ENCODE measurements at places on chromosomes 11 and 22.

DNA sequence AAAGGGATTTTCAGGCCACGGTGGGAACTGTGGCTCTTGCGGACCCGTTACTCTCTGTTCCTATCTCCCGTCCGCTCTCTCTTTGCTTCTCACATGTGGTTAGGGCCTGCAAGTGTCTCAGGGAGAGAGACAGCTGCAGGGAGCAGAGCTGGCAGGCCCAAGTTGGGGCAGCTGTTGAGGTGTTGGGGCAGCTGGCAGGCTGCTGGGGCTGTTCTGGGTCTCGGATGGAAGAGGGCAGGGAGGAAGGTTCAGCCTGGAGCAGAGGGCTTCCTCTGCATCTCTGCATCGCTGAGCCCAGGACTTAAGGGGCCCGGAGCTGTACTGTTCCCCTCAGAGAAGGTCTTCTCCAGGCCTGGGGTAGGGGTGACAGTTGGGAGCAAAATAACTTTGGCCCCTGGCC, 2.6 kb upstream of the CNIH2 start:
- no peak for DNase-seq

DNA sequence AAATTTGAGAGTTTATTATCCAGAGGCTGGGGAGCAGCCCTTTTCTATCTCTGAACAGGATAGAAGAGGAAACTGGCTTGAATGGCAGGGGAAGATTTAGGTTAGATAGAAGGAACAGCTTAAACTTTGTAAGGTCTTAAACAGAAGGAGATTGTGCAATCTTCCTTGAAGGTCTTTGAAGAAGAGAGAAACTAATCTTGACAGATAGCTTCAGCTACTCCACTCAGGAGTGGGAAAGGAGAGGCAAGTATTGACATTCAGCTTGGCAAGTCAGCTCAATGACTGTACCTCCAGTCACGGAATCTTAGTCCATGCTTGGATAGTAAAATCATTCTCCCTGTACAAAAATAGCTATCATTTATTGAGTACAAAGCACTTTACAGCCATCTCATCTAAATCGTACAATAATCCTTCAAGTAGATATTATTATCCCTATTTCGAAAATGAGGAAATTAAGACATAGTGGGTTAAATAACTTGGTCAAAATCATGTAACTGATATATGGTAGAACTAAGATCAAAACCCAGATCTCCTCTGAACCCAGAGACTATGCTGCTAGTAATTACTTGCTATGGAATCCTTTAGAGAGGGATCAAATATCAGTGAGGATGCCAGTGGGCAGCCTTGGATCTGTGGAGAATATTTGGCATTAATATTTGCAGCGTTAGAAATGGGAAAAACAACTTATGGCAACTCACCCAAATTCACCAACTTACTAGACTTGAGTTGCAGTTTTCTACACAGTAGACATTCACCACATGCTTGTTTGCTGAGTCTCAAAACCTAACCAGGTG, 14.6 kb downstream of the C11orf97 start:
- DNase-seq, result no peak

GRCh38 chr11:123069908-123070821, 8.2 kb upstream of the HSPA8 start:
- no peak for DNase-seq

- no peak for DNase-seq
Observed at GRCh38 chr11:36248436-36248835, 40.8 kb downstream of the COMMD9 start.

DNA sequence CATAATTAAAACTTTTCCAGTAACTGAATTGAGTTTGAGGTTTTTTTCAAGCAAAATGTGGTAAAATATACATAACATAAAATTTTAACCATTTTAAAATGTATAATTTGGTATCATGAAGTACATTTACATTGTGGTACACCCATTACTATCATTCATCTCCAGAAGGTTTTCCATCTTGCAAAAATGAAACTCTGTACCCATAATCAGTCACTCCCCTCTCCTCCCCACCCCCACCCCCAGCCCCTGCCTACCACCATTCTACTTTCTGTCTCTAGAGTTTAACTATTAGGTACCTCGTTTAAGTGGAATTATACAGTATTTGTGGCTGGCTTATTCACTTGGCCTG, 63.7 kb downstream of the MICAL2 start:
- DNase-seq, result no peak

GRCh38 chr11:114122686-114123085, 63.2 kb downstream of the ZBTB16 start:
- DNase-seq, result no peak

DNA sequence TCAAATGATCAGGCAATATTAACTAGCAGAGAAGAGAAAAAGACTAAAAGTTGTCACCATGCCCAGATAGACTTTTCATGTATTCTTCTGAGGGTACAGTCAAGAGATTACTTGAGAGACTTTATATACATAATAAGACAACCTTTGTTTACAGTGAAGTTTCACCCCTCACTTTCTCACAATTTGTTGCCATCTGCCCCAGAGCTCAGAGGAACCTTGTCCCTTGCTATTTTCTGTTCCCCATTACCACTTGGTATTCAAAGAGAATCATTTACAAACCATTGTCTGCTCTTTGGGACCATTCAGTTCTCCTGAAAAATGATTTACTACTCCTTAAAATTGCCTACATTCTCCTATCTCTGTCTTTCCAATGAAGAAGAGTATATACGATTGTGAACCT, 544.6 kb downstream of the CNTN5 start:
- DNase-seq, result no peak

GRCh38 chr11:70573701-70574151, 175.4 kb downstream of the CTTN start:
- DNase-seq, result no peak

DNA sequence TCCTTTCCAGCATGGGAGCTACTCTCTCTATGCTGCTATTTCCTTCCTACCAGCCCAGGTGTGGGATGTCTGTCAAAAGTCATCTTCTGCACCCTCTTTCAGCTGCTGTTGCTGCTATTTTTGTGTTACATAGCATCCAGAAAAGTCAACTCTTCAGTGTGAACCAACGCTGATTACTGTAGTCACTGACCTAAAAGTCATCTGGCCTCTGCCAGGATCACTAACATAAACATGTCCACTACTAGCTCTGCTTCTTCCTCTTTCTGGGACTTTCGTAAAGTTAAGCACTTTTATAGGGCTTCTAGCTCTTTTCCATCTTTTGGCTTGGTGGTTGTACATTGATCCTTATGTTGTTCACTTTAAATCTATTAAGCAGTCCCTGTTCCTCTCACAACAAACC, 90.2 kb upstream of the CARD18 start:
- DNase-seq, result no peak

GRCh38 chr22:39518996-39519680, 1.2 kb upstream of the ATF4 start:
- no peak for DNase-seq

- DNase-seq, result no peak
Observed at GRCh38 chr11:8368194-8368593, 104.5 kb upstream of the LMO1 start.

DNA sequence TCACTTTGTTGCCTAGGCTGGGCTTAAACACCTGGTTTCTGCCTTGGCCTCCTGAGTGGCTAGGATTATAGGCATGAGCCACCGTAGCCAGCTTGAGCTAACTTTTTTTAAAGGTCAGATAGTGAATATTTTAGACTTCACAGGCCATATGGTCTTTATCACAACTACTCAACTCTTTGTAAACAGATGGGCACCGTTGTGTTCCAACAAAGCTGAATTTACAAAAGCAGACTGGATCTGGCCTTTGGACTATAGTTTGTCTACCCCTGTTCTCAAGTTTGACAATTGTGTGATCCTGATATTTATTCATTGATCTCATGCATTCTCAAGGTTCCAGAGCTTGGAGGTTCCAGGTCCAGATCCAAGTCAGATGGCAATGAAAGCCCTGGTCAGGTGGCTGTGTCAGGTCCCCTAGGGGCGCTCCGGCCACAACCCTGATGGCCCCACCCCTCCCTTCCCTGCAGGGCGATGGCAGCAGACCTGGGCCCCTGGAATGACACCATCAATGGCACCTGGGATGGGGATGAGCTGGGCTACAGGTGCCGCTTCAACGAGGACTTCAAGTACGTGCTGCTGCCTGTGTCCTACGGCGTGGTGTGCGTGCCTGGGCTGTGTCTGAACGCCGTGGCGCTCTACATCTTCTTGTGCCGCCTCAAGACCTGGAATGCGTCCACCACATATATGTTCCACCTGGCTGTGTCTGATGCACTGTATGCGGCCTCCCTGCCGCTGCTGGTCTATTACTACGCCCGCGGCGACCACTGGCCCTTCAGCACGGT, 15.8 kb downstream of the P2RY2 start:
- DNase-seq, result no peak

DNA sequence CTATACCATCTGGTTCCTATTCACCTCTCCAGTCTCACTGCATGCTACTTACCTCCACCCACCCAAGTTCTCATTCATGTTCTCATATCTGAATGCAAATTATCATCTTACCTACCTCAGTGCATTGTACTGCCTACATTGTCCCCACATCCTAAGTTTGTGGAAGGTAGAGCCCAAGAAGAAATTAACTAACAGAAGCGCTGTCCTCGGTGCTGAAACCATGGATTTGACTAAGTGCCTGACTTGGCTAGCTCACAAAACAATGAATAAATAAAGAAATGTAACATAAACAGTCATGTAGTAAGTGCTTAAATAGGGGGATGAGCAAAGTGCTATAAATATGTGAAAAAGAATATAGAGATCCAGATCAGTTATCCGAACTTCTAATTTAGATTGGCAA, 63.2 kb downstream of the GRIA4 start:
- DNase-seq, result peak; percentile 22

DNA sequence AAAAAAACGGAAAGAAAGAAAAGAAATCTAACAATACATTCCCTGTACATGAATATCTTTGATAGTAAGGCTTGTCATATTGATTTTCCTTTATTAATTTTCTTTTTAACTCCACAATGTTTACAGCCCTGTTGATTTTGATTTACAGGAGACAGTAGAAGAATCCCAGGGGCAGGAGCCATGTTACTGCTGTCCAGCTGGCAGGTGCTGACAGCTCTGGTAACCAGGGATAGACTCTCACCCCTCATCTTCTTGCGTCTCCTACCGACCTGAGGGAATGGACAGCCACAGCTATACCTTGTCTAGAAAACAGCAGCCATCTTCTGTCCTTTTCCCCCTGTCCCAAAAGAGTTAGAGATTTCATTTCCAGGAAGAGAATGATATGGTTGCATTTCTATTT, 37.4 kb downstream of the PRDM10 start:
- DNase-seq, result no peak

GRCh38 chr22:42967933-42968332, 47.0 kb downstream of the PACSIN2 start:
- DNase-seq, result no peak

DNA sequence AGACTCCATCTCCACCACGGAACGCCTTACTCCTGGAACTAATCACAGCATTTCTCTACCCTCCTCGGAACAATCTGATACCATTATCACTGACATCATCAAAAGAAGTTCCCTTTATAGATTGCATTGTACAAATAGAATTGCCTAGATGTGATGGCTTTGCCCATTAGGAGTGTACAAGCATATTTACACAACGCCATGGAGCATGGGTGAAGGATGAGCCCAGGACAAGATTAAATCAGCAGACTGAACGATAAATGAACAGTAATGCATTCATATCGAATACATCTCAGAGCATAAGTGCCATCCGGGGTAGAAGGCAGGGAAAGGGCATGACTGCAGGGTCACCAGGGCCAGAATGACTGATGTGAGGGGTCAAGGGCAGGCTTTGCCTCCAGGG, 57.3 kb downstream of the KIRREL3 start:
- DNase-seq, result no peak

DNA sequence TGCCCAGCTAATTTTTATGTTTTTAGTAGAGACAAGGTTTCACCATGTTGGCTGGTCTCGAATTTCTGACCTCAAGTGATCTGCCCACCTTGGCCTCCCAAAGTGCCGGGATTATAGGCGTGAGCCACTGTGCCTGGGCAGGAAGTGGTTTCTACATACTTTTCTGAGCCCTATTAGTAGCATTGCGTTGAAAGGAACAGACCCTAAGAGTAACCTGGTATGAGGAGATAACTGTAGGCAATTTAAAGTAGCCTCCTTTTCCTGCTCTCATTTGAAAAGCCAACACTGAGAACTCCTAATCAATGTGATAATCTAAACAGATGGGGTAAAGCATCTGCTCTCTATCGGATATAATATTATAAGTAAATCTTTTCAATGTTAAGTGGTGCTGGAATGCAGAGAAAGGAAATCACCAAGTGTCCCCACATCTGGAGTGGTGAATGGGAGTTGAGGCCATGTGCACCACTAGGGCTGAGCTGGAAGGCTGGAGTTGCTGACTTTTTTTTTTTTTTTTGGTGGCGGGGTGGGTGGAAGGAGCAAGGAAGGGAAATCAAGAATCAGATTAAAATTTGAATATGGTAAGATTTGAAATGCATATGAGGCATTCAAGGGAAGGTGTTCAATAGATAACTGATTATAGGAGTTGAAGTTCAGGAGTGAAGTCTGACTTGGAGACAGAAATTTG, 20.7 kb downstream of the PDHX start:
- DNase-seq, result no peak

GRCh38 chr11:105054723-105055493, 9.8 kb upstream of the CARD16 start:
- no peak for DNase-seq

DNA sequence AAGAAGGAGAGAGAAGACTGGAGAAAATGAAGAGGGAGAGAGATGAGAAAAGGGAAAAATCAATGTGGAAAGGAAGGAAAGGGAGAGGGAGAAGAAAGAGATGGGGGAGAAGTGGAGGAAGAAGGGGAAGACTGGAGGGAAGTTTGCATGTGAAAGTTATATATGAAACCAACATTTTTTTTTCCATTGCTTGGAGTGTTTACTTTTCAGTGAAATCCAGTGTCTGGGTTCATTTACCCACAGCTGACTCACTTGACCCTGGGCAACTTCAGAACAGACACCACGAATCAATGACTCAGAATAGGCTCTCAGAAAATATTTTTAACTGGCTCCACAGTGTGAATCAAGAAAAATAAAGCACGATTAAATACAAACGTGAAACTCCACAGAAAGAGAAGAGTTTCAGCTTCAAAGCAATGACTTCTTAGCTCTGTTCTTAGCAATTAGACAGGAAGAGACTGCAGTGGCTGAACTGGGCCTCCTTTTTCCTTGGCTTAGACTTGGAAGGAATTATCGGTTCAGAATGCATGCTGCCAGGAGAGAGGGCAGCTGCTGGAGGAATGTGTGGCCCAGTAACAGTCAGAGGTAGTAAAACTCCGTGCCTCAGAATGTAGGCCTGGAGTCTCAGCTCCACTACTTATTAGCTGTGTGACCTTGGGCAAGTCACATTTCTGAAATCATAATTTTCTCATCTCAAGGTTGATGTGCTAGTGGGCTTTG, 237.5 kb downstream of the MIAT start:
- DNase-seq, result peak; percentile 85

GRCh38 chr11:57527056-57527631, 3.4 kb downstream of the TIMM10 start:
- no peak for DNase-seq
